ENCODE measurements at places on chromosomes 16 and 17.

- no peak for ATAC-seq
Measured at GRCh38 chr17:44065668-44066203, 735 bp downstream of the LSM12 start.

DNA sequence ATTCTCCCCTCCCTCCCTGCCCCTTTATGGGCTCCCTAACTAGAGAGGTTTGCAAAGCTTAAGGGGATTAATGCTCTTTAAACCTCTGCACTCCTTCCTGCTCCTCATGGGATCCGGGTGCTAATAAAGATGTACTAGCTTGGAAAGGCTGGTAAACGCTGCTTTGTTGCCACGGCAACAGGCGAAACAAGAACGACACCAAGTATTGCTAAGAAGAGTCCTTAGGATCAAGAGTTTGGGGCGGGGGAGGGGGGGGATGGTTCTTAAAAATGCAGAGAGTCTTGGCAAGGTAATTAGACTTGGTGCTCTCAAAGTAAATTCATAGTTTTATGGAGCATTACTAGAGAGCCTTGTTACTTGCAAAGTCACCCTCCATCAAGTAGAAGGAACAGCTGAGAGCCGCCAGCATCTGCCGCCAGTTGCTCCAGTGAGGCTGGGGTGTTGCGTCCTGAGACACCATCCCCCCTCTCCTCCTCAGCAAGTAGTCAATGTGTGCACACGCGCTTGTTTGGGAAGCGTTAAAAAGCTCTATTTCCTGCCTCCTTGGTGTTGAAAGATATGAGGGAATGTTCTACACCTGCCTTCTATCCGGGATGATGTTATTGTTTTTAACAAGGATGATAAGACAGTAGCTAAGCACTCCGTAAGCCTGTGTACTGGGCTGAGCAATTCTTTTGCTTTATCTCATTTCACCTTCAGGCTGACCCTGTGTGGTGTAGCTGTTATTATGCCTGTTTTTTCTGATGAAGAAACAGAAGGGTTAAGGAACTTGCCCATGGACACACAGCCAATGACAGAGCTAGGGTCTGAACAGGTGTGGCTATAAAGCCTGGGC lies 190.9 kb downstream of the CCDC182 start:
- ATAC-seq, result no peak

DNA sequence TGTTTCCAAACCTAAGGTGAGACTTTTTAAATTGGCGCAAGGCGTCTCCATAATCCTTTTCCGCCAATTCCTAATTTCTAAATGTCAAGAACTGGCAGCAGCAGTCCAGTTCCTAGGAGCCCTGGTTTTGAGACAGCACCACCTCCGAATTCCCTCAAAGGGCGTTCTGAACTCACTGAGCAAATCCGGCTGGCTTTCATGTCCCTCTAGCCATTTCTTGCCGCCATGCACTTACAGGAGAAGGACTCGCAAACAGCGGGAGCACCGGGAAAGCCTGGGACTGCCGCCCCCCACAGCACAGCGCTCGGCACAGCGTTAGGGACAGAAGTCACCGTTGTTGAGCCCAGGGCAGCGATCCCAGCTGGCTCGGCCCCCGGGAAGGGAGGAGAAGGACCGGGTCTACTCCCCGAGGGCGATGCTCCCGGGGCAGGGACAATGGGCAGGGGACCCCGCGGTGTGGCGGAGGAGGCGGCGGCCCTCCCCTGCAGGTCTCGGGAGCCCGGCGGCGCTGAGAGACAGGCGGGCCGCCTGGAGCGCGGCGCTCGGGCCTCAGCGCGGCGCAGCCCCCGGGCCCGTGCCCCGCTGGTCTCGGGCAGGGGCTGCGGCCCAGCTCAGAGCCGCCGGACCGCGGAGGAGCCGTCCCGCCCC lies 545 bp downstream of the ARHGAP17 start:
- ATAC-seq, result peak; percentile 53

DNA sequence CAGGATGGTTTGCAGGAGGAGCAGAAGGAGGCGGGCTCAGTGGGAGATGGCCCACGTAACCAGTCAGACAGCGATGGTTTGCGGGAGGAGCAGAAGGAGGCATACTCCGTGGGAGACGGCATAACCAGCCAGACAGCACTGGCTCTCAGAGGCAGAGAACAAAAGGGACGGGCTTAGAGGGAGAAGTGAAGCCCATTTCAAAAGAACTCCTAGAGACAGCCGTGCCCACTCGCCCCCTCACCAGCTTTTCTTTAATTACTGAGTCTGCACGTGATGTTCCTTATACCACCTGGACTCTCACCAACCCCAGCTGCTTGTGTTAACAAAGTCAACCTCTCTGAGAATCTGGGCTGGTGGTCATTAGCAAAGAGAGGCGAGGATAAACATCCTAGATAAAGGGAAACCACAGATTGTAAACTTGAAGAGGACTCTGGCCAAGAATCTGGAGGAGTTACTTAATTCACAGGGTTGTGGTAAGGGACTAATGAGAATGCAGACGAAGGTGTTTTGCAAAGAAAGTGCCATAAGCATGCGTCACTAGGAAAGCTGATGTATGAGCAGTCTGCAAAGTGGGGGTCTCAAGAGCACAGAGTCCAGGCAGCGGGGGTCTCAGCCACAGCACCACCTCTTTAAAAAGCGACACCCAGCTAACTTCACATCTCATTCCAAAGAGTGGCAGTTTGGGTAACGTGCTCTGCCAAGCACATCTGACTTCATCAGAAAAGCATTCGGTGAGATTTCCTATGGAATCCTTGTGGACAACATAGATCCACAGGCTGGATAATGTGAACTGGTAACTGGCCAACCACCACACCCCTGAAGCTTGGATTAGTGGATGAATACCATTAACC lies 51.7 kb downstream of the NXN start:
- ATAC-seq, result peak; percentile 84

GRCh38 chr17:75012346-75013091 lies at the start of gene MRPL58:
Gene MRPL58, plus strand, starts transcription at chr17:75012670. Its CDS starts 17 bp downstream, at chr17:75012687.
- peak; percentile 94 for ATAC-seq

DNA sequence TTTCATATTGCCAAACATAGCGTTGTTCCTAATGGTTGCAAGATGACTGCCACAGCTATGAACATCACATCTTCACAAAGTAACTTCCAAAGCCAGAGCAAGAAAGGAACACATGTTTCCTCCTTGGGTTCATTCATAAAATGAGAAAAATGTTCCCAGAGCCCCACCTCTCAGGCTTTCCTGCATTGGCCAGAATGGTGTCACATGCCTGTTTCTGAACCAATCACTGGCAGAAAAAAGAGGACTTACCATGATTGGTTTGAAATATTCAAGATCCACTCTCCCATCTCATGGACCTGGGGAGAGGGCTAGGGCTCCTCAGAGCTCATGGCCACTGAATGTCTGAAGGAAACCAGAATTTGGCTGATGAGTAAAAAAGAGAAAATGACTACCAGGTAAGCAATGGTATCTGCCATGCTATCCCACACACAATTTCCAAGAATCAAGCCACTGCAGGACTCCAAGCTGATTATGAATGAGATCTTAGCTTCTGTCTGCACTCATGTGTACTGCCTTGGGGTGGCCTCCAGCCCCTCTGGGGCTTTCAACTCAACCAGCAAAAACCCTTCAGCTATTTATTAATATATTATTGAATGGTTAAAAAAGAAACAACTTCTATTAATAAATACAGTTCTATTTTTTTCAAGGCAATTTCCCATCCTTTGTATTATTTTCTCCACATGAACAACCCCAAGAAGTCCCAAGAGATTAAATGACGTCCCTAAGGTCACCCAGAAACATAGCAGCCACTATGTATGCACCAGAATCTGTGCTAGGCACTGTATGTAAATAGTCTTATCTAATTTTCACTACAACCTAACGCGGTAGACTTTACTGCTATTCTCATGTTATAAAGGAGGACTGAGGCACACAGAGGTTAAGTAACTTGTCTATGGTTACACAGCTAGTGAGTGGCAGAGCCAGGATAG lies 61.4 kb upstream of the TMC5 start:
- no peak for ATAC-seq

GRCh38 chr17:1431631-1432104 lies 24.4 kb downstream of the CRK start:
- ATAC-seq, result no peak

DNA sequence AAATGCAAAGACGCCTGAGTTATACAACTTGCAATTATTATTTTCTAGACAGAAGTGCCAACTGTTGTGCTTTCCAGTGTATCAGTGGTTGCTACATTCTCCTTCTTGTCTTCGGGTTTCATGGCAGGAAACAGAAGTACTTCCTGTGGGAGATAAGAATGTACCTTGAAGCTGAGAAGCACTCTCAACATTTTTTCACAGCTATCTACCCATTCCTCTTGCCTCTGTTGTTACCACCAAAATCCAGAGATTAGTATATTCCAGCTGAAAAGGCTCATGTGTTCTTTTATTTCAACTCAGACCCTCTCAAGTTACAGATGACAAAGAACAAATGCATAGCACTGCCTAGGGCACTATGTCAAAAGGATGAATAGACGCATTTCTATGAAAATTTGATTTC lies 4.8 kb upstream of the ADAT1 start:
- no peak for ATAC-seq

DNA sequence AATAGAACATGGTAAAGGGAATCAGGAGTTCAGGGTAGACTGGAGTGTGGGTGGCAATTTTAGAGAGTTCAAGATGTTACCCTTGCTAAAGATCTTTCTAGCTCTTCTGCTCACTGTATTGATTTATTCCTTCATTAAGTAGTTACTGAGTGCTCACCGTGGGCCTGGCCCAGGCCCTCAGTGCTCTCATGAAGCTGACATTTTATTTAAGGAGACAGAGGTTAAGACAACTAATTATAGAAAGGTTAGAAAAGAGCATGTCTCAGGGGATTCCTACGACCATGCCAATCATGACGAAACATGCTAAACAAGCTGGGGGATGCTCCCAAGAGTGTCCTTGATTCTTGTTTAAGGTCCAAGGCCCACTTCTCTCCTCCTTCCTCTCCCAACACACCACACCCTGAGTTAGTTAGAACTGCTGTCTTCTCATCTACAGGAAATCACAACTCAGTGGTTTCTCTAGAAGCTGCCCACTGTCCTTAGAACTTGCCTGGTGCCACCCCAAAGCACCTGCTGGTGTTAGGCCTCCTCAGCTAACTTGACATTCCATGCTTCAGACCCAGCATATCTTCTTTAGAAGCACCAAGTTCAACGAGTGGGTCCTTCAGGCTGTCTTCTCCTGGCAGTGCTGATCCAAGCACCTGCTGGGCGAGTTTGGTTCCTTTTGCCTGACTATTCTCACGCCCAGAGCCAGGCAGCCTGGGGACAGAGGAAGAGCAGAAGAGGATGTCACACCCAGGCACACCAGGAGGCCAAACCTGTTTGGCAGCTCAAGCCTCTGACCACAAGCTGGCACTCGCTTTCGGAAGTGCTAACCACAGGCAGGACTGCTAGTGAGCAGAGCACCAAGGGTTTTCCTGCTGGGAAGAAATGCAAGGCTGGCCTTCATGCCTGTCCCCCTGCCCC lies 79.0 kb downstream of the GAS7 start:
- ATAC-seq, result no peak

- peak; percentile 88 for ATAC-seq
Measured at GRCh38 chr16:73125850-73126524, 78.1 kb upstream of the ZFHX3 start.

DNA sequence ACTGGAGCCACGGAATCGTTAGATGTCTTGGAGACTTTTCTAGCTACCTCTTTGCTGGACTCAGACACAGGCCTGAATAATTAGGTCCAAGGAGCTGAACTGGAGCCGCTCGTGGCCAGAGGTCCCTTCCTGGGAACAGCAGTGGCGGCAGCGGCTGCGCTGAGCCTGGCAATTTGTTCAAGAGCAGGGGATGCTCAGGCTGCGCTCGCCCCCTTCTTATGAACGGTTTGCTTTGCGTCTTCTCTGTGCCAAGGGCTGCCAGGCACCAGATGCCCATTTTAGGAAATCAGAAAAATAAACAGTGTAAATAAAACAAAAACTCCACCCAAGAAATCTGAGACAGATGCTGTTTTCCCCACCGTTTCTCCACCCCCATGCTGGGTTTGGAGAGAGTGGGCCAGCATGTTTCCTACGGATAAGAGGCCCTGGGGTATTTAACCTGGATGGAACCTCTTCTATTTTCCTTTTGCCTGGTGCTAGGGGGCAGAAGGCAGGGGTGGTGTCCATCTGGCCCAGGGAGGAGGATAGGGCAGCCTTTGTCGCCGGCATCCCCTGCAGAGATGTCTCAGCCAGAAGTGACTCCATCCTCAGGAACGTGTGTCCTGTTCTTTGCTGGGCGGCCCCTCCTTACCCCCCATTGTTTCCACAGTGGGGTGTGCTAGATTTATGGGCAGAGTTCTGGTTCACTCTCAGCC lies 163.4 kb downstream of the SEC14L1 start:
- ATAC-seq, result peak; percentile 6

DNA sequence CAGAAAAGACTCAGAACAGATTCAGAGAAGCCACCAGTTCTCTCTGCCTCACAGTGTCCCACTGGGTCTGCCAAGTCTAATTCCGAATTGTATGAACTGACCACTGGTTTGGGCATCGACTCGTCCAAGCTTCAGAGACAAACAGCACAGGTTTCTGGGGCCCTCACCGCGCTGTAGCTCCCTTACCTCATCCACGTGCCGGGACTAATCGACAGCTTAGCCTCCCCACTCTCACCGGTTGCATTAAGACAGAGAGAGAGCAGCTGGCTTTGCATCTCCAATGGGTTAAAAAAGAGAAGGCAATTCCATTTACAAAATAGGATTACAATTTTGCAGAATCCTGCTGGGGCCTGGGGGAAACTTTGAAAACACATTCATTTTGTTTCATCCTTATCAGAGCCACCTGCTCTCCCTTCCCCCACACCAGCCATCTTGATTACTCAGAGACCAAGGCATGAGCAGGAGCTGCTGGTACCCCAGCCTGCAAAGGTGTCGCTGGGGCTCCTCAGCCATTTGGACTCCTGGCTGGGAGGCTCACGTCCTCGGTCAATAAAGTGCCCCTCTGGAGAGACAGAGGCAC lies 95.3 kb upstream of the RPL38 start:
- ATAC-seq, result no peak

- no peak for ATAC-seq
Measured at GRCh38 chr16:85462714-85463611, 150.2 kb upstream of the GSE1 start.

GRCh38 chr17:40857535-40857934 lies 9.5 kb downstream of the KRT12 start:
- peak; percentile 46 for ATAC-seq

- ATAC-seq, result no peak
Measured at GRCh38 chr16:70460737-70461261, 6.4 kb downstream of the FCSK start.

GRCh38 chr17:45336390-45337182 lies 19.8 kb upstream of the MAP3K14 start:
- no peak for ATAC-seq

GRCh38 chr16:17723531-17724134 lies 252.9 kb upstream of the XYLT1 start:
- ATAC-seq, result no peak

- ATAC-seq, result no peak
Measured at GRCh38 chr16:6381896-6382295, 950.7 kb upstream of the RBFOX1 start.

- ATAC-seq, result peak; percentile 35
Measured at GRCh38 chr16:54048586-54049495, 237.7 kb downstream of the IRX3 start.

- ATAC-seq, result no peak
Measured at GRCh38 chr16:51757124-51757470, 606.0 kb upstream of the SALL1 start.

Data from SK-N-SH treated with all-trans-retinoic acid at 6 μM for 48 hours (cell line).